Right lobe of liver (tissue), 6 donors: ENCODE measurements at places on chromosomes 13 and 19. TPM values are rescaled to one million over a fixed set of nuclear protein-coding genes. Genes with fewer than 3 reads are reported as not detected.

- no peak for DNase-seq
- H3K27ac ChIP-seq: no peak overlapping the region
- no peaks in the 10 kb centered on the region for H3K27me3 ChIP-seq
- no peaks in the 10 kb centered on the region for H3K36me3 ChIP-seq
- no peak overlapping the region for H3K4me3 ChIP-seq
- no peaks in the 10 kb centered on the region for H3K4me1 ChIP-seq
Measured at GRCh38 chr13:60679131-60679530, 282.1 kb downstream of the TDRD3 start.

DNA sequence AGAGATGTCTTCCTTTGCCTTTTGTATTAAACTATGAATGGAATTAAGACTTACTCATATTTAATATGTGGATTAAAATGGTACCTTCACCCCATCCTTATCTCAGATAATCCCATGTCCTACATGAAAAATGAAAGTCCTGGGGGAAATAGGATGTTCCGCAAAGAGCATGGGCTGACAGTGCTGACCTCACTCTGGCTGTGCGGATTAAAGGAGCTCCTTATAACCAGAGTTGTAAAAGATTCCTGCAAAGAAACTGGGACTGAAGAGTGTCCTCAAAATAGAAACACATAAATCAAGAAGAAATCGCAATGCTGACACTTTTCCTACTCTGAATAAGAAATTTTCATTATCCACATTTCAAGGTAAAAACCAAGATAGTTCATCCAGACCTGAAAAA lies 384.5 kb downstream of the LIG4 start:
- DNase-seq: no peak
- no peaks in the 10 kb centered on the region for H3K27me3 ChIP-seq
- H3K4me3 ChIP-seq: no peak overlapping the region
- no peak overlapping the region for H3K27ac ChIP-seq
- no peaks in the 10 kb centered on the region for H3K36me3 ChIP-seq

DNA sequence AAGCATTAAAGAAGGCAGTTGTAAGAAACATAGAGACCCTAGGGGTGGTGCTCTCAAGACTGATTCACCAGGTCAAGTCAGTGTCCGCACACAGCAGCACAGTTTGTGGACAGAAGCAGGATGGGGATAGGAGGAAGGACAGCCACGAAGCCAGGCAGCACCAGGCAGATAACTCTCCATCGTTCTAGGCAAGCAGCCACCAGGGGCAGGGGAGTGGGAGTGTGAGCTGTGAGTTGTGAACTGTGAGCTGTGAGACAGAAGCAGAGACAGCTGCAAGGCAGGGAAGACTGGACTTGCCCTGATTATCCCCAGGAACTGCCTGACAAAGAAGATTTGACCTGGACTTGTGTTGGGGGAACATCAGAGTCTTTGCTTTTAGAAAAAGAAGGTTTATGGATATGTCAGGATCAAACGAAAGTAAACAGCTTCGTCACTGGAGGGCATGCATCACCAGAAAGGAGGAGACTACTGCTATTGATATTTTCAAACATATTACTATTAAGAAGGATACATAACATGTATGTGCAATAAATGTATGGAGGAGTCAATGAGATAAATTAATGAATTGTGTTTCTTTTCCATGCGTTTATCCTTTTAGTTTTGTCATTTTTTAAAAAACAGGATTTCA lies 286.1 kb downstream of the IRS2 start:
- no peak for DNase-seq
- H3K4me1 ChIP-seq: no peaks in the 10 kb centered on the region
- no peak overlapping the region for H3K27ac ChIP-seq
- no peaks in the 10 kb centered on the region for H3K36me3 ChIP-seq

DNA sequence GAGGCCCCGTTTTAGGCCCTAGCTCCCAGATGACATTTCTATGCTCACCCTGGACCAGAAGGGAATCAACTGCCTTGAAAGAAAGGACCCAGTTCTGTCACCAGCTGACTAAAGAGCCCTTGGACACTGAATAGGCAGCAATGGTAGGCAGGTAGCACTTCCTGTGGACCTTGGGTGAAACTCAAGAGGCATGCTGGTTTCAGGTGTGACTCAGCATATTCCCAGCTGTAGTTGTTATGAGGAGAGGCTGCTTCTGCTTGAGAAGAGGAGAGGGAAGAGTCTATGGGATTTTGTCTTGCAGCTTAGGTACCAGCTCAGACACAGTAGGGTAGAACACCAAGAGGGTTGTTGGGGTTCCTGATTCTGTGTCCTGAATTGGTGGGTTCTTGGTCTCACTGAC lies 37.9 kb upstream of the HTR2A start:
- H3K27ac ChIP-seq: no peak overlapping the region
- no peak overlapping the region for H3K4me3 ChIP-seq
- H3K36me3 ChIP-seq: no peaks in the 10 kb centered on the region
- no peak for DNase-seq
- no peaks in the 10 kb centered on the region for H3K27me3 ChIP-seq

GRCh38 chr13:46559272-46559805 lies 6.4 kb downstream of the LRCH1 start:
- H3K27me3 ChIP-seq: no peaks in the 10 kb centered on the region
- H3K4me3 ChIP-seq: no peak overlapping the region
- no peaks in the 10 kb centered on the region for H3K36me3 ChIP-seq

TECR gene
- total RNA-seq: 72.2 TPM
